ENCODE measurements at places on chromosomes 3 and 15. TPM values are rescaled to one million over a fixed set of nuclear protein-coding genes. Genes with fewer than 3 reads are reported as not detected.

- no peak for DNase-seq
Observed at GRCh38 chr3:119356646-119357045, 62.5 kb downstream of the ARHGAP31 start.

DNA sequence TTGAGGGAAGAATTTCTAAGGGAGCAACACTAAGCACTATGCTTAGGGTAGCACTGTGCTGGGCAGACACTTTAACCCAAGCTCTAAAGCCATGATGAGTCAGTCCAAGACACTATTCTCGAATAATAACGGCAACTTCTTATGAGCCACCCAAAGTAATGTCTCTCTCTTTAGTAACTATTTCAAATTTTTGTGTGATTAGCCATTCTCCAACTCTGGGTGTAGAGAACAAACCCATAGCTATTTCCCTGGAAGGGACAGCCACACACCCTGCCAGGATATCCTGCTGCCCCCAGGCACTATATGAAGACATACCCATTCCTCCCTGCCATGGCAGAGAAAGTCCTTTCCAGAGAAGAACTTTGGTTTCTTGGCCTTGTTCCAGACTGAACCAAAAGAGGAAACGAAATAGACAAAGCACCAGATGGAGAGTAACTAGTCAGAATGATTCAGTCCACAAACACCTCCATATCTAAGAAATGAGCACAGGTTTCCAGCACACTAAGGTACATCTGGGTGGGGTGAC, 384.9 kb upstream of the THBS1 start:
- DNase-seq, result no peak

DNA sequence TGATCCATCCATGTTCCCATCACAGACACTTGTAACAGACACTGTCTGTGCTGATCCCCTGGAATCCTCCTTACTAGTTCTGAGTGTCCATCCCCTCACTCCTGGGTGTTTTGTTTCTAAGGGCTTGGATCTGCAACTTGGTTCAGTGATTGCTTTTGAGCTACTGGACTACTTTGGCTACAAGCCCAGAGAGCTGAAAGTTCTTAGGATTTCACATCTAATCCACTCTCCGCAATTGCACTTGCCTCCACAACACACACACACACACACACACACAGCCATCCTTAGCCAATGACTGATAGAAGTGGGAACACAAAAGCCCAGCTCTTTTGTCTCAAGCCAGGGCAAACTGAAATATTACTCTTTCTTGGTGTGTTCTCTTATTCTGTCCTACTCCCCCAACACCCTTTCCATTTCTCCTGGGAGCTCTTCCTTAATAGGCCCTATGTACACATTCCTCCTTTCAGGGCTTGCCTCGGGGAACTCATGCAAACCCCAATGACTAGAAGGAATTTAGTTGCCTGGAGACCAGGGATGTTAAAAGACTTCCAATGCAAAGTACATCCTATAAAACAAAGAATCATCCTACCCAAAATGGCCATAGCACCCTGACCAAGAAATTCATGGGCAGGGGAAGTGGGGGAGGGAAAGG, 206.1 kb upstream of the UBE2E2 start:
- no peak for DNase-seq

PCOLCE2 gene
- 1.0 TPM for total RNA-seq

TBC1D23 gene
- 45.2 TPM for total RNA-seq
